ENCODE measurements at places on chromosomes 5 and 9.

GRCh38 chr5:179485845-179486575 is 64.3 kb upstream of the RUFY1 start:
- DNase-seq: no peak
- no peaks in the 10 kb centered on the region for H3K4me1 ChIP-seq
- no peak overlapping the region for H3K4me3 ChIP-seq

- H3K4me3 ChIP-seq: no peak overlapping the region
- no peaks in the 10 kb centered on the region for H3K36me3 ChIP-seq
- DNase-seq: no peak
- H3K27me3 ChIP-seq: no peaks in the 10 kb centered on the region
- no peak overlapping the region for H3K27ac ChIP-seq
Measured at GRCh38 chr9:4969130-4969529, 15.9 kb upstream of the JAK2 start.

DNA sequence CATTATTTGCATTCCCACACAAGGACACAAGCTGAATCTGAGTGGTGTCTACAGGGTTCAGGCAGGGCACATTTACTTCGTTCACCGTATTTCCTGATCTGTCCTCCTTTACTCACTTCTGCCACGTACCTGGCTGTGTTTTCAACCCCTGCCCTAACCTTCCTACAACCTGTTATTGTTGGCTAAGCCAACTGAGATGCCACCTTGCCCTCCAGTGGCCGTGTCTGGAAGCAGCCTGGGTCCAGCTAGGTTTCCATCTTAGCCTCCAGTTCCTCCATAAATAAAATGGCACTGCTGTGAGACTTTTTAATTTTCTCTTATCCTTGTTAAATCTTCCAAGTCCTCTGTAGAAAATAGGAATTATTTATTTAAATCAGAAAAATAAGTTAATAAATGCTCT is 64.8 kb downstream of the ATP10B start:
- H3K36me3 ChIP-seq: no peaks in the 10 kb centered on the region
- no peak overlapping the region for H3K4me3 ChIP-seq
- no peaks in the 10 kb centered on the region for H3K4me1 ChIP-seq
- no peak overlapping the region for H3K27ac ChIP-seq
- no peaks in the 10 kb centered on the region for H3K27me3 ChIP-seq

DNA sequence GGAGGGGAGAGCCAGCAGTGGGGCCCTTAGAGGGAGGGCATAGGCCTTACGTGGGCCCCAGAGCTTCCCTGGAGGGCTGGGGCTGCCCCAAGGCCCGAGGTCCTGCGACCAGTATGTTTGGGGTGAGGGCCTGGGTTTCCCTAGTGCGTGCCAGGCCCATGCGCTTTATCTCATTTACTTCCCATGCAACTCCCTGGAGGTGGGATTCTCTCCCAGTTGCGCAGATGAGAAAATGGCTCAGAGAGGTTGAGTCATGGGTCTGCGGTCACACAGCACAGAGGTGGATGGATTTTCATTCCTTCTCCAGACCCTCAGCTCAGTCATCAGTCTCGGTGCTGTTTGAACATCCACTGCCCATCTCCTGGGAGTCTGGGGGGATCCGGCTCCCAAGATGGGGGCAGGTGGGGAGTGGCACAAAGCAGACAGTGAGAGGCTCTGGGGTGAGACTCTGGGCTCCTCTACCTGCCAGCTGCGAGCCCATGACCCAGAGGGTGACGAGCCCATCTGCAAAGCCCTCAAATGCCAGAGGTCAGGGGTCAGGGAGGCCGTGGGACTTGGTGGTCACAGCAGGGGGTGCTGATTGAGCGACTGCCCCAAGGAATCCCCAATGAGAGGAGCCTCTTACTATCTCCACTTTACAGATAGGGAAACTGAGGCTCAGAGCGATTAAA is 171.2 kb downstream of the GAPVD1 start:
- H3K4me3 ChIP-seq: no peak overlapping the region
- DNase-seq: no peak
- no peaks in the 10 kb centered on the region for H3K27me3 ChIP-seq
- H3K27ac ChIP-seq: no peak overlapping the region
- H3K36me3 ChIP-seq: no peaks in the 10 kb centered on the region
- no peaks in the 10 kb centered on the region for H3K4me1 ChIP-seq

GRCh38 chr9:120390637-120391190 is 189.3 kb downstream of the CDK5RAP2 start:
- peaks cover 73% of the 10 kb centered on the region for H3K36me3 ChIP-seq
- peaks cover 7% of the 10 kb centered on the region for H3K4me1 ChIP-seq
- no peak for DNase-seq
- H3K4me3 ChIP-seq: no peak overlapping the region
